ENCODE measurements at places on chromosomes 6 and 20. TPM values are rescaled to one million over a fixed set of nuclear protein-coding genes. Genes with fewer than 3 reads are reported as not detected.

The TRIM38 gene
- total RNA-seq: 4.3 TPM

The HCRTR2 gene
- not detected for total RNA-seq

The RAMACL gene
- total RNA-seq: 0.66 TPM

The SMLR1 gene
- total RNA-seq: not detected

The RGS17 gene
- total RNA-seq: 2.1 TPM

The MYLIP gene
- 28.4 TPM for total RNA-seq

The LY86 gene
- not detected for total RNA-seq

All from A375 (cell line).